Activated CD8-positive, alpha-beta memory T cell treated with anti-CD3 and anti-CD28 coated beads, Interleukin-2, amount 10 ng/mL, durations not matched to agents 7 days and 5 days (primary cell): ENCODE measurements at places on chromosomes 12 and 14.

DNA sequence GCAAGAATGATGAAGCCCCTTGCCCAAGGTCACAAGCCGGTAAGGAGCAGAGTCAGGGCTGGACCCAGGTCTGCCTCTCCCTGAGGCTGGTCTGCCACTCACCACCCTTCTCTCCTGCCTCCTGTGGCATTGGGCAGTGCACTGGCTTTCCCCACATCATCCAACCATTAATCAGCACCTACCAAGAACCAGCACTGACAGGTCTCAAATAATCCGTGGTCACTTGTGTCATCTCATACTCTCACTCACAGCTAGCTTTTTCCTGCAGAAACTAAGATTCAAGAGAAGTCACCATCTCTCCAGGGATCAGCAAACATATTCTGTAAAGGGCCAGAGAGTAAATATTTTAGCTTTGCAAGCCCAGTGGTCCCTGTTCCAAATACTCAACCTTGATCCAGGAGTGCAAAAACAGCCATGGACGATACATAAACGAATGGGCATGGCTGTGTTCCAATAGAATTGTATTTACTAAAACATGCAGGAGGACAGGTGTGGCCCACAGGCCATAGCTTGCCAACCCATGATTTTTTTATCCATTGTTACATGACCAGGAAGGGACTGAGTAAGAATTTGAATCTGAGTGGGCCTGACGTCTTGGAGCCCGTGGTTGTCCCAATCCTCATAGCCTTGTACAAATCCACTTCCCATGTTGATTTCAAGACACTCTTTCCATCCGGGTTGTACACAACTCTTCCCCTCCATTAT is 374.2 kb downstream of the BCL11B start:
- no peak for DNase-seq

DNA sequence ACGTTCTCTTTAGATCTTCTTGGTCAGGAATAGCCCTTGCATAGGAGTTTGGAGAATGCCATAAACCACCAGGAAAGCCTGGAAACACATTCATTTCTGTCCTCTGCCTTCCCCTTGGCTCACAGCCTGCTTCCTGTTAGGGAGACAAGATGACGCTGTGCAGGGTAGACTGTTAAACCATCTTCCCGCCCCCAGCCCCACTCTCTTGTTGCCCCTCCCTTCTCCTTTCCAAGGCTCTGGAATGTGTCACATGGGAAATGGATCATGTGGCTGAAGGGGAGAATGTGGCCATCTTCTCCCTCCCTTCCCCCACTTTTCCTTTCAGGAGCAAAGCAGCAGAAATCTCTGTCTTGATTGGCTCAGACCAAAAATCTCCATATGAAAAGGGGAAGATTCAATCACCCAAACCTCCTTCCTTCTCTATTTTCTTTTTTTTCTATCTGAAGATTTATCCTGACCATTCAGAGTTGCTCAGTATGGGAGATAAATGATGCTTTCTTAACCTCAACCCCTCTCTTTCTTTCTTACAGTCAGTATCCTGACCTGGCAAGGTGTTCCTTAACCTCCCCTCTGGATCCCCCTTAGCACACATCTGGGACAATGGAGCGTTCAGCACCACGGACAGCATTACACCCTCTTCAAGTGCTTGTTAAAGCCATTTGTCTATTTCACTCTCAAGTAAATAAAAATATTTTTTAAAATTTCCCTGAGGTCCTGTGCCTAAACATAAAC is 11.4 kb downstream of the GPR19 start:
- DNase-seq = peak; percentile 54

DNA sequence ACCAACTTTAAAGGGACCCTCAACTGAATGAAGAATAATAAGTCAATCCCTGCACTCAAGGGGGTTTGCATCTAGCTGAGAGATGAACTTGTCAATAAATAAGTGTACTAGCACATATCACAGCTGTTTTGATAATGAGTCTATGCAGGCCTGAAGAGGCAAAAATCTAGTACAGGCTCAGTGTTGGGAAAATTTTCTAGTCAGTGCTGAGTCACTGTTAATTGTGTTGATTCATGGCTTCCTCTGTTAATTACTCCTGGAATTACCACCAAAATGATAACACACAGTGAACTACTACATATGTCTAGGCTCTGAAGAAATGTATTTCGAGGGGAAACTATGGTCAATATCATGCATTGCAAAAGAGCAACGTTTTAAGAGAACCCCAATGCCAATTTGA is 18.9 kb downstream of the SNRPF start:
- DNase-seq = no peak

DNA sequence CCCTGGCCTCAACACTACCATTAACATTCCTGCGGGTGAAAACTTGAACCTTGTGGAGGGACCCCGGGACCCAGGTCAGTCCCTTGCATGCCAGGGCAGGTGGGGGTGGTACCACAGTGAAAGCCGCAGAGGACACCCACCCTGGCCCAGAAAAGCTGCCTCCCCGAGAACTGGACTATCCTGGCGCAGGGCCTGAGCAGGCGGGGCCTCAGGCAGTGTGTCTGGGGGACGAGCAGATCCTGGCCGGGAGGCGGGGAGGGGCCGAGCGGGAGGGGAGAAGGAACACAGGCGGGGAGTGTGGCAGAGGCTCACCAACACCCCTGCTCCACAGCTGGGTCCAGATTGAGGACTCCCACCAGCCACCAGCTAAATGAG is 10.0 kb downstream of the AHNAK2 start:
- no peak for DNase-seq
